ENCODE measurements at places on chromosomes 16 and 17.

GRCh38 chr17:59003860-59004259, 102.8 kb downstream of the TRIM37 start:
- DNase-seq, result no peak

- DNase-seq, result peak; percentile 64
These were observed 1.8 kb downstream of the CDC42EP4 start for GRCh38 chr17:73309727-73310596.

- no peak for DNase-seq
These were observed 13.5 kb downstream of the ITGB4 start for GRCh38 chr17:75734674-75735294.

DNA sequence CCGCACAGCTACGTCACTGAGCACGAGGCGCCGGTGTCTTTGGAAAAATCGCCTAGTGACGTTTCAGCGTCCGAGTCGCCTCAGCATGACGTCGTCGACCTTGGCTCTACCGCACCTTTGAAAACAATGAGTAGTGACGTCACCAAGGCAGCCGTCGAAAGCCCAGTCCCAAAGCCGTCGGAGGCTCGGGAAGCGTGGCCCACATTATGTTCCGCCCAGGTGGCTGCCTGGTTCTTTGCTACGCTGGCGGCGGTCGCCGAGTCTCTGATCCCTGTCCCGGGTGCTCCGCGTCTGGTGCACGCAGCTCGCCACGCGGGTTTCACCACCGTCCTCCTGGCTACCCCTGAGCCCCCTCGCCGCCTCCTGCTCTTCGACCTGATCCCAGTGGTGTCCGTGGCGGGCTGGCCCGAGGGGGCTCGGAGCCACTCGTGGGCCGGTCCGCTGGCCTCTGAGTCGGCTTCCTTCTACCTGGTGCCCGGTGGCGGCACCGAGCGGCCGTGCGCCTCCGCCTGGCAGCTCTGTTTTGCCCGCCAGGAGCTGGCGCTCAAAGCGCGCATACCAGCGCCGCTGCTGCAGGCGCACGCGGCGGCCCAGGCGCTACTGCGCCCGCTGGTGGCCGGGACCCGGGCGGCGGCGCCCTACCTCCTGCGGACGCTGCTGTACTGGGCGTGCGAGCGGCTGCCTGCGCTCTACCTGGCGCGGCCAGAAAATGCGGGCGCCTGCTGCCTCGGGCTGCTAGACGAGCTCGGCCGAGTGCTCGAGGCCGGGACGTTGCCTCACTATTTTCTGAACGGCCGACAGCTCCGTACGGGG, 1.5 kb downstream of the TMEM102 start:
- DNase-seq, result peak; percentile 88

DNA sequence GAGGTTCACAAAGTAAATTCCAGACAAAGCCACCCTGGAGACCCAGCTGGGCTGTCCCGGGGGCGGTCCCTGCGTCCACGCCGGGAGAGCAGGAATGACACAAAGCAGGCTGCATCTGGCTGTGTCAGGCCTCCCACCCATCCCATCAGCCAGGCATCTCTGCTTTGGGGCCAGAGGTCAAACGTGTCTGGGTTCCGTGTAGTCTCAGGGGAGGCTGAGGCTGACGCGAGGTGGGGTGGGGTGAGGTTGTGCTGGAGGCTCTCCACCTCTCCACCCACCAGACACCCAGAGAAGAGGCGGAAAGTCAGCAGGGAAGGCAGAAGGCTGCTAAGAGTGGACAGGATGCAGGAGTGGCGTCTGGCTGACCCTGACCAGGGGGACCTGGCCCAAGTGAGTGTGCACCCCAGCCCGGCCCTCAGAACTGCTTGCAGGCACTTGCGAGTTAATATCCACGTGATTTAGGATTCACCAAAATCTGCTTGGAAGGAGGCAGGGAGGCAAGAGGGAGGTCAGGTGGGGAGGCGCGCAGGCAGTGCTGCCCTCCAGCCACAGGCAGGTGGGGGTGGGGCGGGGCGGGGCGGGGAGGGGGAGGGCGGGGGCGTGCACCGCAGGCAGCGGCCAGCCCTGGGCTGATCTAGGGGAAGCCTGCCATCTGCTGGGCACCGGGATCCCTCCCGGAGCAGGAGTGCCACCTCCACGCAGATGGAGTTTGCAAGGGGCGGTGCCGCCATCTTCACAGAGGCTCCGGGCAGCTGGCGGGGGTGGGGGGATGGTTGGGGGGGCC, 44.3 kb downstream of the TBC1D16 start:
- peak; percentile 86 for DNase-seq

GRCh38 chr16:81928271-81928918, 82.9 kb downstream of the SDR42E1 start:
- DNase-seq, result no peak

DNA sequence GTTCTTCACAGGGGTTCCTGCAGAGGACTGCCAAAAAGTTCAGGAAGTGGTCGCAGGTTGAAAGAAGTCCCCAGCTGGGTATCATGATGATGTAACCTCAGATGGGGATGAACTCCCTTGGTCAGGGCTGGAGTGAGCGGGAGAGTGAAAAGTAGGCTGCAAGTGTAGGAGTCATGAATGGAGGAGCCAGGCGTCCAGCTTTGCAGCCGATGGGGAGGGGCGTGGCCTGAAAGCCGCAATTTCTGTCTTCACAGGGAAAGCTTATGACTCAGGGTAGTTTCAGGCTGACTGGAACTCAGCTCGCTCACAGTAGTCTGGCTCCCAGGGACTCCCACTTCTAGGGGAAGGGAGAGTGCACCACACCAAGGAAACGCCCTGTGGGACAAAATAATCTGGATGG, 70.0 kb upstream of the HS3ST3A1 start:
- no peak for DNase-seq

- DNase-seq, result no peak
These were observed 1.0 kb upstream of the ANTKMT start for GRCh38 chr16:719815-720446.

GRCh38 chr17:82098939-82099763, 1.1 kb upstream of the FASN start:
- DNase-seq, result no peak

DNA sequence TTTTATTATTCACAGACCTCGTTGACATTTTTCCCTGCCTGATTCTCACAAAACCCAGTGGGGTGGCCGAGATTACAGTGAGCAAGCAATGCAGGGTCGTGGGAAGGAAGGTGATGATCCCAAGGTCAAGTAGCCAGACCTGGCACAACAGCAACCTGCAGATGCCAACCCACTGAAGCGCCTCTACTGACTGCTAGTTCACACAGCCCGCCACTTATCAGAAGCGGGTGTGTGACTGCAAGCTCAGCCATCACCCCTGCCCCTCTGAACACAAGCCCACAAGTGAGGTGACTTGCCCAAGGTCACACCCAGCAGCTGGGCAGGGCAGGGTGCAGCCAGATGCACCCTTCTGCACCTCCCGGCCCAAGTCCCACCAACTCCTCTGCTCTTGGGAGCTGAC, 7.1 kb downstream of the TFAP4 start:
- DNase-seq, result no peak

DNA sequence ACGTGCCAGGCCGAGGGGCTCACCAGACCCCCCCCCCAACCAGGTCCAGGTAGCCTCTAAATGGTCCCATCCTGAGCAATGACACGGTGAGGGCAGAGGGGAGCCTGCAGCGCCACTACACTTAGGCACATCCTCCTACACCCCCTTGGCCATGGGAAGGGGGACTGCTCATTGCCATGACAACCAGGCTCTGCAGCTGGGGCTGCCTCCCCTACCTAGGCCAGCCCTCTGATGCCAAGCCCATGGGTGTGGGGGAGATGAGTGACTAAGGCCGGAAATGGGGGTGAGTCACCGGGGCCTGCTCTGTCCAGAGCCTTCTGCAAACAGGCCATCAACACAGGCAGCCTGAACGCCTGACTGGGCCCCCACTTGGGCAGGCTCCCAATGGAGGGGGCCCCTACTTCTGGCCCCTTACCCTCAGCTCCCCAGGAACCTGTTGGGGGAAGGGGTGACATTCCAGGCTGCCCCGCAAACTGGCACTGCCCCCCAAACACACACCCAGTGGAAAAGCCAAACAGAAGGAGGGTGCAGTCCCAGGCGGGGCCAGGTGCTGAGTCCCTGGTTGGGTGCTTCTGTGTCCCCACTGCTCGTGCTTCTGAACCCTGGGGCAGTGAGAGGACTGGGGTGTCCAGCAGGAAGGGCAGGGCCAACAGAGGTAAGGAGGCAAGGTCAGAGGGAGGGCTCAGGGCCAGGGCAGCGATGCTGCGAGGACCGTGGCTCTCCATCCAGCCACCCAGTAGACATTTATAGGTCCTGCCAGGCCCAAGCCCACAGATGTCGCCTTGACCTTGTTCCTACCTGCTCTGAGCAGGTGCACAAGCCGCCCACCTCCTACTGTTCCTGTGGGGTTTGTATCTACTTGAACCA, 8.2 kb downstream of the PLCD3 start:
- no peak for DNase-seq

DNA sequence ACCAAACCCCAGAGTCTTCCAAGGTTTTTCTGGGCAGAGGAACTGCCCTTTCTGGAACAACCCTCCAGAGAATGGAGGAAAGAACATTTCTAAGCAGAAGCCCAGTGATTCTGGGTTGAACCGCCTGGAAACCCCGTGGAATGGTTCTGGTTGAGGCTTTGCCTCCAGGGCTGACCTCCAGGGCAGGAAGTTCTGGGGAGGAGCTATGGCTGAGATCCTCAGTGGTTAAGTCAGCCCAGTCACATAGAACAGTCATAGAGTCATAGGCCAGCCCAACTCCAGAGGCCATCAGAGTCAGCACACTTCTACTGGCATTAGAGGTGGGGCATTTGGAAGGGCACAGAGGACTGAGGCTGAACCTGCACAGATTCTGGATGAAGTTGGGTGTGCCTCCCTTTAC, 65.9 kb downstream of the SPACA3 start:
- DNase-seq, result no peak

- DNase-seq, result no peak
These were observed 9.4 kb downstream of the BAHCC1 start for GRCh38 chr17:81404558-81405165.

- DNase-seq, result peak; percentile 46
These were observed 41.6 kb downstream of the SNX11 start for GRCh38 chr17:48148854-48149786.

- no peak for DNase-seq
These were observed 42.4 kb upstream of the FBXO47 start for GRCh38 chr17:39009581-39010001.

GRCh38 chr17:38511150-38512108, 83.2 kb downstream of the ARHGAP23 start:
- DNase-seq, result no peak

- DNase-seq, result peak; percentile 94
These were observed 9.3 kb downstream of the GJD3 start for GRCh38 chr17:40355123-40355803.

DNA sequence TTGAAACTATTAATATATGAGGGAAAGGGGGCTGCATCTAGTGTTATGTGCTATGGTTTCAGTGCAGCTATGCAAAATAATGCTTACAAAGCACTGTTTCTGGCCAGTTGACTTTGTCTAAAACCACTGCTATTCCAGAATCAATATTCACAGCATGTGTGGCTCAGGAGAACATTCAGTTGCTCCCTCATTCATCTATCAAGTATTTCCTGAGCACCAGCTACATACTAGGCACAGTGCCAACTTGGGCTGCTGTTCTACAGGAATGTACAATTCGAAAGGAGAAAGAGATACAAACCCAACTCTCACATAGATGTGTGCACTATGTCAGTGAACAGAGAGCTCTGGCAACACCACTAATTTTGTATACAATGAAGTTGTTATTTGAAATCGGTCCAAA, 183.0 kb downstream of the PHKB start:
- DNase-seq, result no peak

DNA sequence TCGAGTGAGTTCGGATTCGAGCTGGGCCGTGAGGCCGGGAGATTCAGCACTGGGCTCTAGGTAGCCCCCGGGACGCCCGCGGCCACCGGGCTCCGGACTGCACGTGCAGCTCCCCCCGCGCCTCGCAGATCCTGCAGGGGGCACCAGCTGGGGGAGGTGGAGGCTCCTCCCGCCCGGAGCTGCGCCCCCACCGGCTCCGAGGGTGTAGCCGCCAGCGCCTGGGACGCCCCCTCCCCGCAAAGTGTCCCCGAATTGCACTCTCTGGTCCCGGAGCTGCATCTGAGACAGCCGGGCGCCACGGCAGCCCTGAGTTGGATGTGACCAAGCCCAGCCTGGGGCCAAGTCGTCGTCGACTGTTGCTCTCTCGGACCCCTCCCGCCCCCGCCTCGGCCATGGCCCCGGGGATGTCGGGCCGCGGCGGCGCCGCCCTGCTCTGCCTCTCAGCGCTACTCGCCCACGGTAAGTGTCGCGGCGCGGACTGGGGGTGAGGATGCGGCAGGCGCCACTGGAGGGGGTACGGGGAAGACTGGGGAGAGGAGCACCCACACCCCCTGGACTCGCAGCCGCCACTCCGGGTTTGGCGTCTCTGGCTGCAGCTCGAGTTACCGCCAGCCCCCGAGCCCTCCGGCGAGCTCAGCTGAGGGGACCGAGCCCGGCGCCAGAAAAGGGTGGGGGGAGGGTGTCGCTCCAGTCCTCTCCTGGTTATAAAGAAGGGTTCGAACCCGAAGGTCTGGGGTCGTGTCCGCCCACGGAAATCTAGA, 1.5 kb downstream of the TMEM132E start:
- peak; percentile 72 for DNase-seq

GRCh38 chr17:46942441-46943217, 19.7 kb downstream of the GOSR2 start:
- DNase-seq, result peak; percentile 89

- no peak for DNase-seq
These were observed 23.4 kb upstream of the LGALS9 start for GRCh38 chr17:27607521-27608091.

DNA sequence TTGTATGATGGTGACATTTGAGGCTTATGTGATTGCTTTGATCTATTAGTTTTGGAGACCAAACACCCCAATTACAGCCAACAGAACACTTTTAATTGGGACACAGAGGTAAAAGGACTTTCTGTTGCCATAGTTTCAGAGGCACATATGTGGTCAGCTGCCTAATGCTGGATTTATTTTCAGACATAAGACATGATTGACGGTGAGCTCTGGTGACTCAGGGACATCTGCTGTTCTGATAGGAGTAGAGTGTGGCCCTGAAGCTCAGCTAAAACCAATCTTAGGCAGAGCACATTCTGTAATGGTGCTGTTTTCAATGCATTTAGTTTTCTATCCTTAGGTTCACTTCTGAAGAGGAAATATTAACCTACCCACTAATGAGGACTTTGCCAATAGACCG, 247.1 kb downstream of the UTP18 start:
- no peak for DNase-seq

GRCh38 chr17:78224231-78225087, 7.0 kb upstream of the TMEM235 start:
- DNase-seq, result no peak

DNA sequence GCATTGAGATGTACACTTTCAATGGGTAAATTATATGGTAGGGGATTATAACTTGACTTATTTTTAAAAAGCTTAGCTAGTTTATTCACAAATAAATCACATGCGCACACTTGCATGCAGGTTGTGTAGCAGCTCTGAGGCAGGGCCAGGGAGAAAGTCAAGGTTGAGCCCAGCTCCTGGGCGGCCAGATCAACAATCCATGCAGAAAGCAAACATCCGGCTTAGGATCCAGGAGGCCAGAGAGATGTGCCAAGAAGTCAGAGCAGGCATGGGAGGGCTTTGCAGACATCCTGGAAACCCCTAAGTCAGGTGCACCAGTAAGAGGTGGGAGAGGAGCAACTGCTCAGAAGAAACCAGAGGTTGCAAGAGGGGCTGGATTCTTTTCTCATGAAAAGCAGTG, 186.5 kb downstream of the AXIN2 start:
- DNase-seq, result no peak
